GM23248 (cell line): ENCODE measurements at places on chromosomes 2 and 18. TPM values are rescaled to one million over a fixed set of nuclear protein-coding genes. Genes with fewer than 3 reads are reported as not detected.

DNA sequence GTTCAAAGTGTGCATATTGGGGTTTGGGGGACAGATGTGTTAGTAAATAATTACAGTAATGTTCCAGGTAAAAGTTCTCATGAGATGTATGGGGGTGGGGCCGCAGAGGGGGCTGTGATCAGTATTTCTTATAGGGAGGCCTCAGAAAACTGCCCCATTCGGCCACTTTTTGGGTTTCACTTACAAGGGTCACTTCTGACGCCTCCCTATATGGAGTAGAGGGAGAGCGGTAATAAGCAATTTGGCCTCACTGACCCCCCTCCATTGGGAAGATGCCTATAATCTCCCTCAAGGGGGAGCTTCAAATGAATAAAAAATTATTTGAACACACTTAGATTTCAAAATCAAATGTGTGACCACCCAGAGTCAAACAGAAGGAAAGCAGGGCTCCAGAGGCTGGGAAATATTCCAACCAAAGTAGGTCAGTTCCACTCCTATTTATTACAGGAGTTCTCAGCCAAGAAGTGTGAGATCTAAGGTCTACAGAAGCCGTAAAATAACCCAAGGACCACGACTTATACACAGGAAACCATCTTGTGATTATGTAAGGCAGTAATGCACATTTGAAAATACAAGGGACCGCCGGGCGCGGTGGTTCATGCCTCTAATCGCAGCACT, 2.7 kb downstream of the SCTR start:
- no peak for DNase-seq
- H3K27ac ChIP-seq: no peak overlapping the region
- no peaks in the 10 kb centered on the region for H3K4me1 ChIP-seq
- H3K4me3 ChIP-seq: no peak overlapping the region
- no peaks in the 10 kb centered on the region for H3K36me3 ChIP-seq

- H3K4me3 ChIP-seq: no peak overlapping the region
- no peak overlapping the region for H3K27ac ChIP-seq
- no peak for DNase-seq
- H3K27me3 ChIP-seq: peaks cover 57% of the 10 kb centered on the region
Observed at GRCh38 chr2:111100765-111101162, 19.9 kb upstream of the BCL2L11 start.

Gene CYP20A1
- 51.1 and 51.2 TPM in 2 replicates for total RNA-seq

GRCh38 chr2:68506170-68506569, 38.8 kb downstream of the APLF start:
- no peaks in the 10 kb centered on the region for H3K36me3 ChIP-seq
- H3K27ac ChIP-seq: no peak overlapping the region
- H3K4me3 ChIP-seq: no peak overlapping the region
- no peaks in the 10 kb centered on the region for H3K4me1 ChIP-seq
- no peak for DNase-seq

DNA sequence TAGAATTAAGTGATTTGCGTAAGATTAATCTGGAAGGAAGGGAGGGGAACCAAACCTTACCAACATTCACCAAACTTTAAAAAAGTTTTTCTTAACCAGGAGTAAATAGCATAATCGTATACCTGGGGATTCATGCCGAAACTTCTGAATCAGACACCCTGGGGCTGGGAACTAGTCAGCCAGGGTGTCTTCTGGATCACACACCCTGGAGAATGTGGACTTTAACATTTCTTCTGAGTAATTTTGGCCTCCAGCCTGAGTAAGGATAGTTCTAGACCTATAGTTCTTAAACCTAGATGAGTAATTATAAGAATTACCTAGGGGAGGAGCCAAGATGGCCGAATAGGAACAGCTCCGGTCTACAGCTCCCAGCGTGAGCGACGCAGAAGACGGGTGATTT, 44.1 kb upstream of the MEIS1 start:
- peaks cover 5% of the 10 kb centered on the region; the same call in 1 of the 2 replicates for H3K27me3 ChIP-seq
- no peak for DNase-seq
- no peaks in the 10 kb centered on the region for H3K4me1 ChIP-seq
- H3K27ac ChIP-seq: no peak overlapping the region
- H3K36me3 ChIP-seq: no peaks in the 10 kb centered on the region

- H3K27me3 ChIP-seq: no peaks in the 10 kb centered on the region
- no peaks in the 10 kb centered on the region for H3K4me1 ChIP-seq
- no peak overlapping the region for H3K27ac ChIP-seq
- no peak for DNase-seq
- no peaks in the 10 kb centered on the region for H3K36me3 ChIP-seq
Observed at GRCh38 chr18:13893418-13893760, 21.9 kb downstream of the MC2R start.

DNA sequence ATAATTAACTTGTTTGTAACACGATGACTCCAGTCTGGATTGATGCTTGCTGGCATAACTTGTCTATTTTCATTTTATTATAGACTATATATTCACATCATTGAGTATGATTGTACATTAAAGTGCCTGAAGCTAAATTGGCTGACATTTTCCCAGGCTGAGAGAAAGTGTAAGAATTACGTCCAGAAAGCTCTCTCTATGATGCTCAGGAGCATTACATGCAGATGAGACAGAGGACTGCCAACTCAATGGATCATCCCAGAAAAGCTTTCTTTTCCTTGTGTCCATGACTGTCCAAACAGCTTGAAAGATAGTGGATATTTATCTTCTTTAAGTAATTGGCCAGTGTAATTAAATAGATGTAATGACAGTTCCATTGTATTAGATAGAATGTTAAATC, 1372.2 kb upstream of the TMEFF2 start:
- H3K27ac ChIP-seq: no peak overlapping the region
- DNase-seq: no peak
- no peaks in the 10 kb centered on the region for H3K4me1 ChIP-seq
- no peaks in the 10 kb centered on the region for H3K27me3 ChIP-seq
- no peak overlapping the region for H3K4me3 ChIP-seq
- H3K36me3 ChIP-seq: no peaks in the 10 kb centered on the region

DNA sequence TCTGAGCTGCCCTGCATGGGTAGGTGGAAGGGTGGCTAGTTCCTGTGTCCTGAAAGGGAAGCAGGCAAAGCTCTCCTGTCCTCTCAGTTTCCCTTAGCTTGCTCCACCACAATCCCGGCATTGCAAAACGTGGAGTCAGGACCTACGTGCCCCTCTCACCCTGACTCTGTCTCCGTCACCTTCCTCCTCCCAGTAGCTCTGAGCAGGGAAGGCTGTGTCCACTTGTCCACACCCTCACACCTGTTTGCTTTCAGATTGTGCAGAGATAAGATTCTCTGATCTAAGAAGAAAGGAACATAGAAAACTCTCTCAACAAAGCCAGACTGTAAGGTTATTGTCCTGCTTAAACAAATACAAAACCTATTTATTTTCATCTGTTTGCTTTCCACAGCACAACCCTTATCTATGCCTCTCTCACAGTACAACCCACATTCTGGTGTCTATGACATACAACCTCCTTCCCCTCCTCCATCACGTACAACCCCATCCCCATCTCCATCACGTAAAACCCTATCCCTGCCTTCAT, 79.0 kb downstream of the ALPK2 start:
- no peak for DNase-seq
- no peak overlapping the region for H3K27ac ChIP-seq
- H3K27me3 ChIP-seq: no peaks in the 10 kb centered on the region
- peaks cover 14% of the 10 kb centered on the region for H3K4me1 ChIP-seq

DNA sequence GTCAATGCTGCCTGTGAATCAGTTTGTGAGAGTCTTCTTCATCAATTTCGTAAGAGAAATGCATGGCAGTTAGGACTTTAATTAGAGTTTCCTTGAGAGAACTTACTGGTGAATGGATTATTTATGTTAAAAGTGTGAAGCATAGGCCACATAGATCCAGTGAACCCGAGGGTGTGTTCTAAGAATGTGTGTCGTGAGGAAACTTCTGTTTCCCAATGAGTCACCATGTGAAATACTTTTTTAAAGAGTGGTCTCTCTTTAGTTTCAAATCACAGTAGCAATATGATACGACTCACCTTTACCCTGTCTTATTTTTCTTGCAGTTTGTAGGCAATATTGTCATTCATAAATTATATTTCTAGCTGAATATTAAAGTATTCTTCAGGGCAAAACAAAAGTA, 18.5 kb downstream of the THSD7B start:
- no peak for DNase-seq
- no peak overlapping the region for H3K27ac ChIP-seq
- no peak overlapping the region for H3K4me3 ChIP-seq

Gene MALL
- 42.1 and 43.7 TPM in 2 replicates for total RNA-seq

DNA sequence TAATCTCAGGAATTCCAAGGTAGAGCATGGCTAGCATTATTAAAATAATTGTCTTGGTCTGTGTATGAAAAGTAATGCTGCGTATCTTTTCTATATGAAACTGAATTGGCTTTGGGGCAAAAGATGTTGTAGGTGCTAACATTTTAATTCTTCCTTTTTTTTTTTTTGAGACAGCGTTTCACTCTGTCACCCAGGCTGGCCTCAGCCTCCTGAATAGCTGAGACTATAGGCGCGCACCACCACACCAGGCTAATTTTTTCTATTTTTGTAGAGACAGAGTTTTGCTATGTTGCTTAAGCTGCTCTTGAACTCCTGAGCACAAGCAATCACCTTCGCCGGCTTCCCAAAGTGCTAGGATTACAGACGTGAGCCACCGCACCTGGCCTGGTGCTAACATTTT, 172.6 kb upstream of the STON1 start:
- no peak overlapping the region for H3K27ac ChIP-seq
- peaks cover 21% of the 10 kb centered on the region for H3K4me1 ChIP-seq
- no peak for DNase-seq

DNA sequence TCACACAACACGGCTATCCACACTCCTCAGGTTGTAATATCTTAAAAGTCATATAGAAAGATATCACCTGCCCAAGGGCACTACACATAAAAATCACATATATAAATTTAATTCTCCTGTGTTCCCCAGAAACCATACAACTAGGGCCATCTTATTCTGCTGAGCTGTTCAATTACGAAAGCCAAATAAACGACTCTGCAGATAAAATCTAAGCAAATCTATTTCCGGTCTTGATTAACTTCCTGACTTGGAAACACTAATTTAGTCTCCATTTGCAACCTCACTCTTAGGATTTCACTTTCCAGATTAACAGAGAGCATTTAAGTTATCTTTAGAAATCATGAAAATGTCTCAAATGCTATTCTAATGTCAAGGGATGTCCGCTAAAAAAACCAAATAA, 23.9 kb upstream of the STK17B start:
- no peaks in the 10 kb centered on the region for H3K4me1 ChIP-seq
- no peaks in the 10 kb centered on the region for H3K36me3 ChIP-seq
- H3K27me3 ChIP-seq: no peaks in the 10 kb centered on the region
- H3K4me3 ChIP-seq: no peak overlapping the region

DNA sequence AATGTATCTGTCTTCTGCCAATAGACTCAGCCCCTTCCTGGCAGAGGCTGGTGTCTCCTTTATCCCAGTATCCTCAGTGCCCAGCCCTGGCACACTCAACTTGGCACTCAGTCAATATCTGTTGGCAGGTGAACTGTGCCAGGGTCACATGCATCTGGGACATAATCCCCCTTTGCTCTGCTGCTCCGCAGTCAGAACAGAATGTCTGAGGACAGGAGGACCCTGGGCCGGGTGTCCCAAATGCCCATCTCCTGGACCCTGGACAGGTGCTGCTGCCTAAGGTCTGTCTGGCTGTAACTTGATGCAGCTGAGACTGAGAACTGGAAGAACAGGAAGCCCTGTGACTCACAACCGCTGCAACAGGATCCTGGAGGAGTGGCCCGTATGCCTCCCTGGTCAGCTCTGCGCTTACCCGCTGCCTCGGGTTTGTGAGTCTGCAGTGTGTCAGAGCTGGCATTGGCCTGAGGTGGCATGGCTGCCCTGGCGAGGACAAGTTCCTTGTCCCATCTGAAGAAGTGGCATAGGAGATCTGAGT, 11.4 kb downstream of the HK2 start:
- peak; percentile 99 for DNase-seq
- peak overlapping the region; percentile 92 for H3K27ac ChIP-seq
- no peaks in the 10 kb centered on the region for H3K36me3 ChIP-seq
- H3K4me3 ChIP-seq: peak overlapping the region; percentile 25
- peaks cover 62% of the 10 kb centered on the region for H3K4me1 ChIP-seq
- H3K27me3 ChIP-seq: no peaks in the 10 kb centered on the region

- H3K36me3 ChIP-seq: no peaks in the 10 kb centered on the region
- H3K27me3 ChIP-seq: no peaks in the 10 kb centered on the region
- DNase-seq: peak; percentile 67
Observed at GRCh38 chr2:39304200-39304599, 60.4 kb upstream of the CDKL4 start.

- H3K27me3 ChIP-seq: peaks cover 3% of the 10 kb centered on the region; the same call in 1 of the 2 replicates
- no peaks in the 10 kb centered on the region for H3K36me3 ChIP-seq
- no peak overlapping the region for H3K4me3 ChIP-seq
- H3K27ac ChIP-seq: no peak overlapping the region
- DNase-seq: no peak
Observed at GRCh38 chr2:204282525-204282924, 262.8 kb upstream of the PARD3B start.

- H3K27me3 ChIP-seq: no peaks in the 10 kb centered on the region
- no peaks in the 10 kb centered on the region for H3K36me3 ChIP-seq
- H3K27ac ChIP-seq: no peak overlapping the region
Observed at GRCh38 chr2:16318474-16319195, 347.0 kb downstream of the CYRIA start.

Gene COL4A4
- 0.76 and 1.0 TPM in 2 replicates for total RNA-seq

- H3K4me3 ChIP-seq: no peak overlapping the region
- H3K4me1 ChIP-seq: peaks cover 35% of the 10 kb centered on the region
- H3K27ac ChIP-seq: peak overlapping the region; percentile 66
- no peaks in the 10 kb centered on the region for H3K27me3 ChIP-seq
- DNase-seq: peak; percentile 82
Observed at GRCh38 chr2:229340086-229340760, 69.1 kb upstream of the PID1 start.

Gene MYO1B
- 197 and 211 TPM in 2 replicates for total RNA-seq

DNA sequence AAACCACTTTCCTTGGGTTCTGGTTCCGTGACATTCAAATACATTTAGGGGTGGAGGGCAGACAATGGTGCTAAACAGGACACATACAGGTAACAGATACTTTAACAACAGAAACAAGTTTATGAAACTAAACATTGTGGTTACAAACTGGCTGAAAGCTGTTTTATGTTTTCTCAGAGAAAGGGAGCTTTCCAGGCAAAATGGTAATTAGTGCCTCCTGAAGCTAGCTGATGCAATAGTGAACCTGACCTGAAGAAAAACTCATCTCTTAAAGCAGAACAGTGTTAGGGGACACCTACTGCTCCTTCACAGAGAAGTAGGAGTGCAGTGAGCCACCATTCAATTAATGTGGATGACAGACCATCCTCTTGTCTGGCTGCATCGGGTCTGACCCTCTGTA, 138.9 kb downstream of the CCDC148 start:
- no peak overlapping the region for H3K4me3 ChIP-seq
- no peak overlapping the region for H3K27ac ChIP-seq
- H3K36me3 ChIP-seq: no peaks in the 10 kb centered on the region
- no peak for DNase-seq
- H3K4me1 ChIP-seq: no peaks in the 10 kb centered on the region

DNA sequence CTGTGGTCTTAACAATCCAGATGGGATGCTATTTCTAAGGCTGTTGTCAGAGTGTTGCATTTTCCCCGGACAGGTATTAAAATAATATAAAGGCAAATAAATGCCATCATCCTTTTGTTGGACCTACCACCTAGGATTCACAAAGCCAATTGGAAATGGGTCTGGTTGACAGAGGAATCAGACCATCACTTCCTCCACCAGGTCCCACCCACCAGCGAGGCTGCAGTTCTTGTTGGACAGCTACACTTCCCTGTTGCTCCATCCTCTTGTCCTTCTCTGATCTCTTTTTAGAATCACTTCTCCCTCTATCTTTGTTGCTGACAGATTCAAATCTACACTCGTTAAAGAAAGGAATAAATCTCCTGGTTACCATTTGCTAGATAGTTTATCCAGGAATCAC, 1.1 kb downstream of the TMEM169 start:
- H3K36me3 ChIP-seq: no peaks in the 10 kb centered on the region
- H3K27me3 ChIP-seq: no peaks in the 10 kb centered on the region
- 0 out of 2 replicates have a peak, but pooled peaks cover 4% of the 10 kb centered on the region for H3K4me1 ChIP-seq
- no peak overlapping the region for H3K27ac ChIP-seq
